ENCODE measurements at places on chromosomes 2 and 18.

DNA sequence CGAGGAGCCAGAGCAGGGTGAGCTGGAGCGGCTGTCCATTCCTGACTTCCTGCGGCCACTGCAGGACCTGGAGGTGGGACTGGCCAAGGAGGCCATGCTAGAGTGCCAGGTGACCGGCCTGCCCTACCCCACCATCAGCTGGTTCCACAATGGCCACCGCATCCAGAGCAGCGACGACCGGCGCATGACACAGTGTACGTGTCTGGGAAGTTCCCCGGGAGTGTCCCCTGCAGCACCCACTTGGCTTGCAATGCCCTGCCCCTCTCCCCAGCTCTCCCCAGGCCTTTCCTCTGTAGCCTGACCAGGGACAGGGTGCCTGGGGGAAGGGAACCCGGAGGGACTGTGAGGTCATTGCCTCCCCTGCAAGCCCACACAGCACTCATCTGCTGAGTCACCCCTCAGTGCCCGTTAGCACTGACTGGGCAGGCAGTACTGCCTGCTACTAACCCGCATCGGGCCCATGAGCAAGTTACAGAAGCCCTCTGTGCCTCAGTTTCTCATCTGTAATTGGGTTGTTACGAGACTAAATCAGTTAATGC lies 29.4 kb upstream of the GMPPA start:
- no peak for DNase-seq

GRCh38 chr2:127201452-127201851 lies 18.6 kb downstream of the CYP27C1 start:
- no peak for DNase-seq

- no peak for DNase-seq
Measured at GRCh38 chr18:43271593-43272432, 5.5 kb downstream of the SYT4 start.

DNA sequence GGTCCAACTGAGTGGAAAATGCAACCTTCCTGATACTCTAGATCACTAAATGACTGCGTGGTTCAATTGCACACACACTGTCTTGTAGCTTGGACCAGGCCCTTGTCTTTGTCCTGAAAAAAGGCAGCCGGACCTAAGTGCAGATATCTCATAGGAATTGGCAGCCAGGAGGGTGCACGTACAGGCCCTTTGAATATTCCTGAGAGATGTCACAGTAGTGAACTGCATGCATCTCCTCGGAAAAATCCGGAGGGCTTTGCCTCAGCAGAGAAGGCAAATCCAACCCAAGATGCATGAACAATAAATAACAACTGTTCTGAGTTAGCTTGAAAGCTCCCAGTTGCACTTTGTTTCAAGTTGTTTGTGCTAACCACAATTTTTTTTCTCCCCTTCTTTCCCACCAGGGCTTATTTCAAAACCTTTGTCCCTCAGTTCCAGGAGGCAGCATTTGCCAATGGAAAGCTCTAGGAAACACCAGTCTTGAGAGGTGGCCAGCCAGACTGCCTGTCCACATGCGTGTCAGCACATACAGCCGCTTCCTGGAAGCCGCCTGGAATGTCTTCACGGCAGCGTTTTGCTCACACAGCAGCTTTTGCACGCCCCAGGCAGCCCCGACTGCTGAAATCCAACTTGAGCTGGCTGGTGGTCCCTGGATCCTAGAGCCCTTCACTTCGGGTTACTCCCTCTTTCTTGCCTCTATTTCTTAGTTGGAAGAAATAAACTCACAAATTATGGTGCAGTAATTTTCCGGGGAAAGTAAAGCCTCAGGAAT lies 54.4 kb upstream of the FOSL2 start:
- DNase-seq = no peak

GRCh38 chr2:67289921-67290371 lies 107.2 kb upstream of the ETAA1 start:
- no peak for DNase-seq

- DNase-seq = no peak
Measured at GRCh38 chr2:207768168-207768865, 1.4 kb downstream of the FZD5 start.

GRCh38 chr18:78787751-78788150 lies 191.9 kb upstream of the SALL3 start:
- no peak for DNase-seq

DNA sequence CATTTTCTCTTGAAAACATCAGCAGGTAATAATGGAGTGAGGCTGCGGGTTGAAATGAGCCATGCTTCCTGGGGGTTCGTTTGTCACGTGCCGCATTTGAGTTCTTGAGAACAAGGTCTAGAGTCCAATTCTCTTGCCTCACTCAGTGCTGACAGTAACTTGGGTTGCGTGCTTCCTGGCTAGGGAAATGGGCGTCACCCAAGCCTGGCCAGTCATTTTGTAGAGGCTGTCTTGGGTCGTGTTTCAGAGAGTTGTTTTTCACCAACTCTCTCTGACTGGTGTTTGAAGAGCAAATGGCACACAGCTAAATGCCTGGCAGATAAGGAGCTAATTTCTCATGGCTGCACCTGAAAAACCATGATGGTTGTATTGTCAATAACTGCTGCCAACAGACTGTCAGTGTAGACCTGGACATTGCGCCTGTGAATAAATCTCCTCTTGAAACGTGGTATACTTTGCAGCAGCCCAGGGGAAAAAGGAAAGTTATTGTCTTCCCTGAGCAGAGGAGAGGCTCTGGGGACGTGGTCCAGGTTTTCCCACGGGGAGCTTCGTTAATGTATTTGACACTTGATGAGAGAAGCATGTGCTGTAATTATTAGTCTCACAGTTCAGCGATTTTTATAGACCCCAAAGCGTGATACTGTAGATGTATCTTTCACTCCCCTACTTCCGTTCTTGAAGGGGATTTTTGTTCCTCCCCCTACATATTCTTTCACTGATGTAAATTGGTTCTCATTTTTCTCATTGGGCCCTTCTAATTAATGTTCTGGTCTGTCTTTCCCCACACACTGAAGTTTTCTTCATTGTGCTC lies 196.0 kb downstream of the FHOD3 start:
- DNase-seq = no peak

All from activated T-helper 1 cell treated with anti-CD3 and anti-CD28 coated beads, Interleukin-2, amount 50 U/mL, for 16 hours (primary cell).